ENCODE measurements at places on chromosomes 4 and X.

GRCh38 chr4:111579767-111580166 lies 565.5 kb upstream of the FAM241A start:
- DNase-seq, result no peak

GRCh38 chrX:129472116-129472515 lies 51.2 kb downstream of the SMARCA1 start:
- DNase-seq, result no peak

DNA sequence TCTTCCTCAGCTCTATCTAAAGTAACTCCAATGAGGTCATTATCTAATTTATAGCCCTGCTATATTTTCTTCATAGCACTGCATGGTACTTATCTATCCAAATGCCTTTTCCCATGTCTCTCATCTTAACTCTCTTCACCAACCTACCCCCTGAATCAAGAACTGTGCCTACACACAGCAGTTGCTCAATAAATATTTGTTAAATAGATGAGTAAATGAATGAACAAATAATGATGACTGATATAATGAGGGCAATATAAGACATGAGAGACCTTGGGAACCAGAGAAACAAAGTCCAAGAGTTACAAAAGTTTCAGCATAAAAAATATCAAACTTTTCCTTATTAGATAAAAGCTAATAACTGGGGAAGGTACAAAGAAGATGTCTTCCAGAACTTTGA lies 19.6 kb downstream of the CAMK2D start:
- no peak for DNase-seq

- no peak for DNase-seq
Observed at GRCh38 chr4:119604266-119604665, 24.3 kb downstream of the PDE5A start.

DNA sequence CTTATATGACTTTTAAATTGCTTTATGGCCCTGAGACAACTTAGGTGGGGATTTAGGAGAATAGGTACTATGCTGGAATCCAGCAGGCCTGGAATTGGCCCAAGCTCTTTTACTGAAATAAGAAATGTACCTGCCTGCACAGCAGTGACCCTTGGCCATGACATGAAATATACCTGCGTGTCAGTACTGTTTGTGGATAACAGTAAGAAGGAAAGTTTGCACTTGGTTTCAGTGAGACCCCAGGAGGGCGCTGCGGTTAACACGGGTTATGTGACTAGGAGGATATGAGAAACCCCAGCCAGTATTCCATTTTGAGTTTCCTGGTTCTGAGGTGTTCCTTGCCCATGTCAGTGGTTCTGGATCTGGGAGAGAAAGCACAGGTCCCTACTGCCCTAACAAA lies 5.3 kb downstream of the MTM1 start:
- DNase-seq, result peak; percentile 67

DNA sequence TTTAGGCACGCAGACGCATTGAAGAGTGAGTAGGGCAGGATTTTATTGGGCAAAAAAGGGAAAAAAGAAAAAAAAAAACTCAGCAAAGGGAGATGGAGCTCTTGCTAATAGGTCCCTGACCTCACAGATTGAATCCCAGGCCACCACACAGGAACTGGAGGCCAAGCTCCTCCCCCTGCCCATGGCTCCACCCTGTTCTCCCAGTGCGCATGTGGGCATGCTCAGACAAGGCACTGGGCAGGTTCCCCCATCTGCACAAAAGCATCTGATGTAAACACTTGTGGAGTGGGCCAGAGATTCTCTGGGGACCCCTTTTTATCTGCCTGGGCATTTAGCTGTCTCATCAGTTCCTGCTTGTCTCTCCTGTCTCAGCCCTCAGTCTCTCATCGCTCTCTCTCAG lies 9.5 kb downstream of the FRMD7 start:
- no peak for DNase-seq

GRCh38 chr4:1973661-1974060 lies 35.1 kb downstream of the NELFA start:
- no peak for DNase-seq

- no peak for DNase-seq
Observed at GRCh38 chr4:169621731-169622492, 1.5 kb downstream of the CLCN3 start.

DNA sequence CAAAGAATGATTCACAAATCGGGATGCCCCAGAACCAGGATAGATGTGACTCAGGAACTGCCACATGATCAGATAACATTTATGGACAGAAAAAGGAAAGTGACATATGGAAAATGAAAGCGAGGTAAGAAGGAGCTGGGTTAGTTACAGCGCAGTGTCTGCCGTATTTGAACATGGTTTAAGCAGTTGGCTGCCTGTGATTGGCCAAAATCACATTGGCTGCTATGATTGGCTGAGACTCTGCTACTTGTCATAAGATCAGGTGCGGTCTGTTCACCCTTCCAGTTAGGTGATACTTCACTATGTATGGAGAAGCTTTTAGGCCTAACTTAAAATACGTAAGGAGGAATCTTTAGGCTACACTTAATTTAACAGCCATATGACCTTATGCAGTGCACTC lies 322.7 kb upstream of the HAND2 start:
- no peak for DNase-seq

DNA sequence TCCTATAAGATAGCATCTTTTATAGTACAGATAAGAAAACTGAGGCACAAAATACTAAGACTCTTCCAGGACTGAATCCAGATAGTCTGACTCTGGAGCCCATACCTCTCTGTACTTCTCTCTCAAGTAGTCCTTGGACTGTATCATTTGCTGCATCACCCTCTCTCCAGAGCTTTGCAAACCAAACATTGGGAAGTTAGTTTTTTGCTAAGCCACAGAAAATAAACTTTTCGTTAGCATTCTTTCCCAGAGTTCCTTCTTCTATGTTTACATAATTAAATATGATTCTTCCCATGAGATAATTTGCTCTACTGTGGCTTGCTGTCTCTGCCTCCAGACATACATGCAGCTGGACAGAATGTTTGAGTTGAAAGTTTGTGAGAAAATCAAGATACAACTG lies 22.0 kb downstream of the PPEF2 start:
- DNase-seq, result no peak

All from stimulated activated CD8-positive, alpha-beta memory T cell treated with anti-CD3 and anti-CD28 coated beads, Interleukin-4, amount 100 ng/mL, for 48 hours (primary cell).